Regular cardiac myocyte (primary cell): ENCODE measurements at places on chromosomes 7 and 10. TPM values are rescaled to one million over a fixed set of nuclear protein-coding genes. Genes with fewer than 3 reads are reported as not detected.

Gene FEZF1
- total RNA-seq: not detected in 2 replicates

Gene RPEL1
- under 0.01 and 0.19 TPM in 2 replicates for total RNA-seq

Gene TMEM140
- total RNA-seq: 5.0 and 18.6 TPM in 2 replicates

Gene SPDYE11
- not detected in 2 replicates for total RNA-seq

Gene NXPH1
- not detected in 2 replicates for total RNA-seq

Gene LIPK
- total RNA-seq: not detected in 2 replicates

Gene GIMAP5
- 0.28 and 0.38 TPM in 2 replicates for total RNA-seq

Gene ZNRF2
- 5.4 and 10.4 TPM in 2 replicates for total RNA-seq

Gene OR6B1
- total RNA-seq: not detected in 2 replicates

Gene CYP3A5
- under 0.01 TPM in 1 of 2 replicates, not detected in the other for total RNA-seq

Gene CPA2
- total RNA-seq: not detected in 2 replicates

Gene NUTM2D
- 0.28 and 0.96 TPM in 2 replicates for total RNA-seq

Gene PSAP
- 445 and 1,221 TPM in 2 replicates for total RNA-seq

Gene TMEM168
- 16.6 and 18.2 TPM in 2 replicates for total RNA-seq
